ENCODE measurements at places on chromosomes 16 and 17.

- DNase-seq, result no peak
These were observed 481.9 kb downstream of the SOX9 start for GRCh38 chr17:72602517-72603419.

- no peak for DNase-seq
These were observed 116.9 kb upstream of the CACNG3 start for GRCh38 chr16:24139282-24139681.

GRCh38 chr16:16871196-16871595 lies 492.3 kb downstream of the NPIPA7 start:
- no peak for DNase-seq

DNA sequence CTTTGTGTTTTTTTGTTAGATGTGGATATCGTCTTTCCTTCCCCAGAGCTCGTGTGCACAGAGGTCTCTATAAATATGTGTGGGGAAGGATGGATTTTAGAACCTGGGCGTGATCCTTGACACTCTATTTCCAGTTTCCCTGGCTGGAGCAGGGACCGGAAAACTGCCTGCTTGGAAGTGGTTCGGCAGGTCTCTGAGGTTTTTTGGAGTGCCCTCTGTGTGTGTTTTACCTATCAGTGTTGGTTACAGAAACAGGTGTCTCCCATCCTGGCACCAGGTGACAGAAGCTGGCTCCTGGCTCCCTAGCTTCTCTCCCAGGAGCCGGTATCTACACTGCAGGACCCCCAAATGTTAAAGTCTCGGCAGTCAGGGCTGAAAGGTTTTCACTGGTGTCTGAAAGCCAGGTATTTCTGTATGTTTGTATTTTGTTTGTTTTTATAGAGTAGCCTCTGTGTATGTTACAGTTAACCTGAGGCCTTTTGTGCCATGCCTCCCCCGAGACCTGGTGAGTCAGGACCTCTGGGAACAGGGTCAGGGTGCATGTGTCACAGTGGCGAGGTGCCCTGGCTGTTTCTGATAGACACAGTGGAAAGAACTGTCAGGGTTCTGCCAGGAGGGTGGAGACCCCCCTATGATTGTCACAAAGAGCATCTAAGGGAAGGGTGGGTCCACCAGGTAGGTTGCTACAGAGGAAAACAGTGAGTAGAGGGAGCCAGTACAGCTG lies 31.3 kb downstream of the ZC3H18 start:
- no peak for DNase-seq

- no peak for DNase-seq
These were observed 1.2 kb downstream of the QPRT start for GRCh38 chr16:29680180-29680598.

GRCh38 chr16:69762814-69763598 lies 874 bp downstream of the WWP2 start:
- no peak for DNase-seq

GRCh38 chr17:78946631-78947030 lies 21.4 kb upstream of the TIMP2 start:
- DNase-seq, result no peak

- no peak for DNase-seq
These were observed 2.8 kb downstream of the DNASE1L2 start for GRCh38 chr16:2238838-2239675.

DNA sequence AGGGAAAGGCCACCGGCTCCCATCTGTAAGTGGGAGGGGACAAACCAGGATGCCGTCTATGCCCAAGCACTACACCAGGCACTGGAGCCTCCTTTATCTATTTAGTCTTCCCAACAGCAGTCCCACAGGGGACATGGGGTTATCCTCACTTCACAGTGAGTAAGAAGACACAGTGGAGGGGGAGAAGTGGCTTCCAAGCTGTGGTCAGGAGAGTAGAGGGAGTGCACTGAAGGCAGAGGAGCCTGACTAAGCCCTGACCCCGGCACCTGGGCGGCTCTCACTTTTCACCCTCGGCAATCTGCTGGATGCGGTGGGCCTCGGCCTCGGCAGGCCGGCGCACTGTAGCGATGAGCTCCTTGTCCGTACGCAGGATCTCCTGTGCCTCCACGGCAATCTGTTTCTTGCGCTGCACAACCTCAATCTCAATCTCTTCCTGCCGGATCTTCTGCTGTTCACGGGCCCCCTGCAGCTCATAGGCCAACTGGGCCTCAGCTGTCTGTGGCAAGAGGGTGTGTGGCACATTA lies 15.9 kb downstream of the FLOT2 start:
- DNase-seq, result no peak

- no peak for DNase-seq
These were observed 24.7 kb downstream of the ZZEF1 start for GRCh38 chr17:4118015-4118743.

- no peak for DNase-seq
These were observed 54.5 kb upstream of the HS3ST4 start for GRCh38 chr16:25637236-25637635.

DNA sequence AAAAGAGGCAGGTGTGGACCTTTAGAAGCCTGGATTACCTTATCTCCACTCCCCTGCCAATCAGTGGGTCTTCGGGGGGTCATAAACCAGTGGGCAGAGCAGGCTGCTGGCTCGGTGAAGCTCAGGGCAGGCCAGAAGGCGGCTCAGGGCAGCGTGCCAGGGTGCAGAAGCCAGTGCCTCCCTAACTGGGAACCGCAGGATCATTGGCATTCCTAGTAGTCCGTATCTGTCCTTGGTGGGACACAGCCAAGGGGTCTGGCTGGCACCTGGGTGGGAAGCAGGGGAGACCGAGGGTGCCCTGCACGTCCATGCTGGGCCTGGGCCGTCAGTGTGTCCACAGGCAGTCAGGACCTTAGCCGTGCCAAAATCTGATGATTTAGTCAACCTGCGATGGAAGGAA lies 76.8 kb downstream of the SEC14L1 start:
- no peak for DNase-seq

GRCh38 chr17:56891751-56892150 lies 22.1 kb downstream of the TRIM25 start:
- DNase-seq, result no peak

- DNase-seq, result no peak
These were observed 198.6 kb downstream of the AXIN2 start for GRCh38 chr17:65362826-65363225.

DNA sequence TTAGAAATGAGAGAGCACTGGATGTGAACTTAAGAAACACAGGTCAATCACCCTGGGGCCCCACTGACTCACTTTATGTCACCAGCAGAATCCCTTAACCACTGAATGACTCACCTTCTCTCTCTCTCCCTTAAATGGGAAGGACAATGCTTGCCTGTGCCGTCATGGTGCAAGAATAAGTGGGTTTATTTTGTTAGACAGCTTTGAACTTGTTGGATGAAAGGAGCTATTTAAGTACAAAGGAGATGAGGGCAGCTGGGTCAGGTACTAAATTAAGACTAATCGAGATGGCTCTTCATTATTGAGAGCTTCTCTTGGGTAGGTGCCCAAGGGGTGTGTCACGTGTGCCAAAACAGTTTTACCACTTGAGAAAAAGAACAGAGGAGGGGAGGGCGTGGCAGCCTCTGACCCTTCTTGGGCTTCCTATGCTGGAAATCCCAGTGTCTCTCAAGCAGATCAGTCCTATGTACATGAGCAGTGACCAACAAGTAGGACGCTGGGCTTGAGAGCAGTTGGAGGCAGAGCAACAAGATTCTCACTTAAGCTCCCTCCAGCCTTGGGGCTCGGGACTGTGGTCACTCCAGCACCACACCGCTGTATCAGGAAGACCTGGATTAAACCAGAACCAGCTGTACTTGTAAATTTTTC lies 6.7 kb upstream of the KRT31 start:
- DNase-seq, result peak; percentile 65

GRCh38 chr17:56808503-56808902 lies 25.2 kb downstream of the C17orf67 start:
- peak; percentile 47 for DNase-seq

- no peak for DNase-seq
These were observed 28.7 kb downstream of the HIC1 start for GRCh38 chr17:2083613-2084035.

DNA sequence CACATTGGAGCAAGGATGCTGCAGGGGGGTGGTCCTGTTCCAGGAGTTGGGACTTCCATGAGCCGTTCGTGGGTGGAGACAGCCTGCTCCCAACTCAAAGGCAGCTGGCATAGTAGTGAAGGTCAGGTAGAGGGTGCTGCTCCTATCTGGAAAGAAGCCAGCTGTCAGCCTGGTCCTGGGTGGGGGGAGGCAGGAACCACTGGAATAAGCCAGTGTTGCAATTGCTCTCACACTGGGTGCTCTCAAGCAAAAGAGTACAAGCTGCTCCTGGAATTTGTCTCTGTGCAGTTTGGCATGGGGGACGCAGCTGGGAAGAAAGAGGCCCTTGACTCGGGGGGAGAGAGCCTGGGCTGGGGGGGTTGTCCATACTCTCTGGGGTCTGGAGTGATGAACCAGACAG lies 8.7 kb downstream of the CACNG5 start:
- DNase-seq, result no peak

- DNase-seq, result no peak
These were observed 8.2 kb downstream of the RNF166 start for GRCh38 chr16:88697831-88698615.

DNA sequence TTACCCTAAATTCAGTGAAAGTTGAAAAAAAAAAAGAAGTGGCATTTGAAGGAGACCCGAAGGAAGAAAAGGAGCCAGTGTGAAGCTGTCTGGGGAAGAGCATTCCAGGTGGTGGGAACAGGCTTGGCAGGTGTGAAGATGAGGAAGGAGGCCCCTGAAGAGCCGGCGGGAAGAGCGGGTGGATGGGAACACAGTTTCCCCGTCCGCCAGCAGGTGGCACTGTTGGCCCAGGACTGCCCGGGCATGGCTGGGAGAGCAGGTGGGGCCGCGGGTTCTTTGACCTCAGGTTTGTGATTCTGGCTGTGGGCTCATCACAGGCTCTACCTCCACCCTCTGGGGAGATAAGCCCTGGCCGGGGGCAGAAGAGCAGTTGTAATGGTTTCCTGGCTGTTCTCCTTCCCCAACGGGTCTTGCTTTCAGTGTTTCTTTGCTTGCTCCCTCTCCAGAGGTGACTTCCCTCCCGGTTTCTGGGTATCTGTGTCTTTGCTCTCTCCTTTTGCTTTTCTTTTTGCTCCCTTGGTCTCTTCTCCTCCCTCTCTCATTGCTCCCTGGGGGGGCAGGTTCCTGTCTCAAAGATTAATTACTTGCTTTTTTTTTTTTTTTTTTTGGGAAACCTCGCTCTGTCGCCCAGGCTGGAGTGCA lies 32.3 kb downstream of the RAP1GAP2 start:
- peak; percentile 30 for DNase-seq

GRCh38 chr17:21355586-21355985 lies 20.6 kb upstream of the KCNJ12 start:
- DNase-seq, result no peak

DNA sequence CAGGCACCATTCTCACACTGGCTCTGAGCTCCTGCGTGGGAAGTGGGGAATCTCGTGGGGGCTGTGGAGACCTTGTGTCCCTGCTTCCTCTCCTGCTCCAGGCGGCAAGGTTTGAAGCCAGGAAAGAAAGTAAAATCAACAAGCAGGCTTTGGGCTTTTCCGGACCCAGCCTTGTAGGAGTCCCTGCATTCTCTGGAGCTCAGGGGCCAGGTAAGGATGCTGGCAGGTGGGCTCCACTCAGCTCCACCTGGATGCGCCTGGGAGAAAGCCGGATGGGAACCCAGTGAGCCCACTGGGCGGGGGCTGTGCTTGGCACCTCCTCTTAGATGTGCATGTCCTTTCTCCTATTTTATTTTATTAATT lies 362.5 kb downstream of the SEC14L1 start:
- no peak for DNase-seq

Measured in NCI-H1105 (cell line).